Upper lobe of right lung (tissue), 1 donor: ENCODE measurements at places on chromosomes 7 and 10. TPM values are rescaled to one million over a fixed set of nuclear protein-coding genes. Genes with fewer than 3 reads are reported as not detected.
A peak's percentile ranks its signal among the peaks of the same experiment; 100 is the strongest.

GRCh38 chr7:75619636-75620035 is 119.1 kb downstream of the HIP1 start:
- H3K4me1 ChIP-seq = peaks cover 48% of the 10 kb centered on the region
- H3K36me3 ChIP-seq = no peaks in the 10 kb centered on the region
- DNase-seq = no peak

Gene ADAM12
- total RNA-seq = 0.98 TPM

- no peaks in the 10 kb centered on the region for H3K4me1 ChIP-seq
- H3K36me3 ChIP-seq = no peaks in the 10 kb centered on the region
- DNase-seq = no peak
- no peaks in the 10 kb centered on the region for H3K27me3 ChIP-seq
Observed at GRCh38 chr7:91434836-91435235, 170.6 kb downstream of the FZD1 start.

DNA sequence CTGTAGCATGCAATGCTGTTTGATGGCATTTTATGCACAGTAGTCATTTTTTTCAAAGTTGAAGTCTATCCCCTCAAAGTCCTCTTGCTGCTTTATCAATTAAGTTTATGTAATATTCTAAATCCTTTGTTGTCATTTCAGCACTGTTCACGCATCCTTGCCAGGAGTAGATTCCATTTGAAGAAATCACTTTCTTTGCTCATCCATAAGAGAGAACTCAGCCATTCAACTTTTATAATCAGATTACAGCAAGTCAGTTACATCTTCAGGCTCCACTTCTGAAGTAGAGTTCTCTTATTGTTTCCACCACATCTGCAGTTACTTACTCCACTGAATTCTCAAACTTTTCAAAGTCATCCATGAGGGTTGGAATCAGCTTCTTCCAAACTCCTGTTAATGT is 32.3 kb downstream of the SDHAF3 start:
- no peaks in the 10 kb centered on the region for H3K4me1 ChIP-seq
- no peak for DNase-seq
- H3K27ac ChIP-seq = no peak overlapping the region
- H3K4me3 ChIP-seq = no peak overlapping the region
- H3K36me3 ChIP-seq = no peaks in the 10 kb centered on the region
- H3K27me3 ChIP-seq = no peaks in the 10 kb centered on the region

- no peaks in the 10 kb centered on the region for H3K36me3 ChIP-seq
- H3K27ac ChIP-seq = no peak overlapping the region
- H3K4me1 ChIP-seq = peaks cover 37% of the 10 kb centered on the region
- no peak for DNase-seq
- no peaks in the 10 kb centered on the region for H3K27me3 ChIP-seq
Observed at GRCh38 chr7:2610898-2611297, 20.9 kb upstream of the TTYH3 start.

GRCh38 chr7:33143996-33144718 is 14.8 kb downstream of the BBS9 start:
- H3K27me3 ChIP-seq = no peaks in the 10 kb centered on the region
- no peak for DNase-seq
- no peak overlapping the region for H3K27ac ChIP-seq
- no peaks in the 10 kb centered on the region for H3K36me3 ChIP-seq
- H3K4me1 ChIP-seq = no peaks in the 10 kb centered on the region

DNA sequence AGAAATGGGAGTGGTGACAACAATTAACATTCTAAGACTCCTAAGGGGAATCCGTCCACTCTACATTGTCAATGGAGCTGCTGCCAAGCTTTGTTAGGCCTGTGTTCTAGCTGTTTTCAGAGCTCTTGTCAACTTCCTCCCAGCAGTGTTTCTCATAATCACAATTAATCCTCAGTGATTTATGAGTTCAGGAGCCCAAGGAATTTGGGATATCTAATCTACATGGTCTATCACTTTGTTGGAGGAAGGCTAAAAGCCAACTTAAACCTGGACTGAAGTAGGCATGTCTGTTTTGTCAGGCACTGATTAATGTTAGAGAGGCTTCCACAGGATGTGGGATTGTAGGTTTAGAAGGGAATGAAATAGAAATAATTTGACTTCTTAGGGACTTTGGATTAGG is 10.2 kb upstream of the OR2F2 start:
- no peak overlapping the region for H3K27ac ChIP-seq
- no peak overlapping the region for H3K4me3 ChIP-seq
- H3K27me3 ChIP-seq = no peaks in the 10 kb centered on the region
- no peaks in the 10 kb centered on the region for H3K4me1 ChIP-seq

DNA sequence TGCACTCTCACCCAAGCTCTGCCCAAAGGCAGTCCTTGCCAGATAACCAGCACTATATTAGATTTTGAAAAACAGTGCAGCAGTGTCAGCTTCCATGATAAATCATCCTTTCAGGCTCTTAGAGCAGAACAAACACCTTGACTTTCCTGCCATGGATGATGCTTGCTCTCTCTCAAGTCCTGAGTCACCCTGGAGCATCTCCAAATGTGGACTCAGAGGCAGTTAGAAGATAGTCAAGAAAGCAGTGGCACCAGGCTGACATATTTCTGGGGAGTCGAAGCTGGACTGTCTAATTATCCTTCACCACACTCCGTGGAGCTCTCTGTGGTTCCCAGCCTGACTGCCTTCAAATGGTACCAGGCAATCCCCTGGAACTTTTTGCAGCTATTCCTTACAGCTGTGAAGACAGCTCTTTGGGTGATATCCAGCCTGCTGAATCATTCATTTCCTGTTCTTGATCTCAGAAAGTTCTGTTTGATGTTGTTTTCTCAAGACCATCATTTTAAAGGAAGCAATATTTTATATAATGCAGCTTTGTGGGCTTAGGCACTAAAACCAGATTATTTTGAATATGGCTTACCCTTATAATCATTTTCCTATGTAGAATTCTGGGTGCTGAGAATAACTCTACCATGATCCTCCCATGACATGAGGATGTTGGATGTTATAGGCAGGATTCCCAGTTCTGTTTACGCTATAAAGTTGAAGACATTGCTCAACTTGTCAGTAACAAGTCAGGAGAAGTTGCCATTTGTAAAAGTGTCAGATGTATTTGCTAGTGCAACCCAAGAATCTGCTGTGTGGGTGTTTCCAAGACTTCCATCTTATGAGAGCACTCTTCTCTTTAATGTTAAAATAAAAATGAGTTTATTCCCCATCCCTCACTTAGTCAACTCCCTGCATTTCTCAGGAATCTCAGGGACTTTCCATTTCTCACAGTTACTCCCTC is 233.8 kb downstream of the C7orf25 start:
- no peaks in the 10 kb centered on the region for H3K4me1 ChIP-seq
- H3K36me3 ChIP-seq = no peaks in the 10 kb centered on the region
- no peak overlapping the region for H3K27ac ChIP-seq

DNA sequence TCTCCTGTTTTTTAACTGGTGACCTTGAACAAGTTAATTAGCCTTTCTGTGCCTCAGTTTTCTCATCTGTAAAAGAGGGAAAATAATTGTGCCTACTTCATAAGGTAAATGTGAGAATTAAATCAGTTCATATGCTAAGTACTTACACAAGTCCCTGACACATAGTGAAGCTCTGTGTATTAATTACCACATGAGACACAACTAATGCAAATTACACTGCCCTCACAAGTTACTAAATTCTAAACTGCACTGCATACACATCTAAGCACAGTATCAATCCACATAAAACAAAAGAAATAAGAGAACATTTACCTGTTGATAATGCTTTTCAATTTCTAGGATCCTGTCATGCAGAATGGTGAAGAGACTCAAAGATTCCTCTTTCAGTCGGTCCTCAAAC is 22.5 kb downstream of the C10orf67 start:
- no peaks in the 10 kb centered on the region for H3K36me3 ChIP-seq
- H3K4me3 ChIP-seq = no peak overlapping the region

DNA sequence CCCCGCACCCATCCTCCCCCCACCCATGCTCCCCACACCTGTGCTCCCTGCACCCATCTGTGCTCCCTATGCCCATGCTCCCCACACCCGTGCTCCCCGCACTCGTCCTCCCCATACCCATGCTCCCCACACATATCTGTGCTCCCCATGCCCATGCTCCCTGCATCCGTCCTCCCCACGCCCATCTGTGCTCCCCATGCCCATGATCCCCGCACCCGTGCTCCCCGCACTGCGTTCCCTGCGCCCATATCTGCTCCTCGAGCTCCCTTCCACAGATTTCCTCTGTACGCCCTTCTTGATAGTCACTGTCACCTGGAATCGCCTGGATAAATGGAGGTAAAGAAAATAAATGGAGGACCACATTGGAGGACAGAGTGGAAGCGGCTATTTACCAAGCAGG is 9.9 kb downstream of the DIP2C start:
- H3K4me1 ChIP-seq = no peaks in the 10 kb centered on the region
- DNase-seq = no peak
- no peaks in the 10 kb centered on the region for H3K36me3 ChIP-seq
- no peak overlapping the region for H3K27ac ChIP-seq
- H3K4me3 ChIP-seq = no peak overlapping the region

Gene ADAM8
- total RNA-seq = 20.3 TPM

Gene TMEM196
- not detected for total RNA-seq

- DNase-seq = no peak
- H3K4me3 ChIP-seq = no peak overlapping the region
- no peaks in the 10 kb centered on the region for H3K36me3 ChIP-seq
- H3K27ac ChIP-seq = no peak overlapping the region
- H3K27me3 ChIP-seq = peaks cover 6% of the 10 kb centered on the region
Observed at GRCh38 chr10:2844925-2845324, 222.4 kb upstream of the PFKP start.

Gene GJD4
- not detected for total RNA-seq

Gene GRID2IP
- 0.46 TPM for total RNA-seq

DNA sequence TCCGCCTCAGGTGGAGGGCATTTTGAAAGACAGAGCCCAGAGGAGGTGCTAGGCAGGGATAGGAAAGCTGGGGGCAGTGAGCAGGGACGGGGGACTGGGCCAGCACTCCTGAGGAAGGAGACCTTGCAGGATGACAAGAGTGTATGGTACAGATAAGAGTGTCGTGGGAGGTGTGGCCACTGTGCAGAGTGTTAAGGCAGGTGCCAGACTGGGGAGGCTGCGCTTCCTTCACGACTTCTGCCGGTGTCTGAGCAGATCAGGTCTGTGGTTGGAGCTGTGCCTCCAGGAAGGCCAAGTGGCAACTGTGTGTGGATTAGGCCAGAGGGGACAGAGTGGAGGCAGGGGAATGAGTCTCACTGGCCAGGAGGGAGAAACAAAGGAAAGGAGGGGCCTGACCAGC is 161.7 kb downstream of the HIBADH start:
- H3K27ac ChIP-seq = no peak overlapping the region
- H3K27me3 ChIP-seq = no peaks in the 10 kb centered on the region
- peak; percentile 40 for DNase-seq
- H3K36me3 ChIP-seq = no peaks in the 10 kb centered on the region
- H3K4me1 ChIP-seq = no peaks in the 10 kb centered on the region

DNA sequence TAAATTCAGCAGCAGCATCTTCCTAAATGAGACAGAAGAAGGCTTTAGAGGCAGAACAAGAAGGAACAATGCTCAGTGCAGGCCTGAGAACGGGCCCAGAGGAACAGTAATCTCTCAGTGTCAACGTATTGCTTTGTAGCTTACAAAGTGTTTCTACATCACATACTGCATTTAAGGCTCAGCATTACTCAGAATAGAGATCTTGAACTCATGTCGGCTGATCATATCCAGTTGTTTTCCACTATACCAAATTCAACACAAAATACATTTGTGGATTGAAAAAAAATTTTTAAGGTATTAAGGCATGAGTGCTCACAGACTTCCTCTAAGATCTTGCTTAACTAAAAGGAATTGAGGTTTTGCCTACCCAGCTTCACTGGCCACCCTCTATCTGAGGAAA is 325.1 kb downstream of the HPSE2 start:
- H3K27me3 ChIP-seq = no peaks in the 10 kb centered on the region
- no peak overlapping the region for H3K27ac ChIP-seq
- DNase-seq = no peak
